ENCODE measurements at places on chromosomes 13 and 19.
A peak's percentile ranks its signal among the peaks of the same experiment; 100 is the strongest.

DNA sequence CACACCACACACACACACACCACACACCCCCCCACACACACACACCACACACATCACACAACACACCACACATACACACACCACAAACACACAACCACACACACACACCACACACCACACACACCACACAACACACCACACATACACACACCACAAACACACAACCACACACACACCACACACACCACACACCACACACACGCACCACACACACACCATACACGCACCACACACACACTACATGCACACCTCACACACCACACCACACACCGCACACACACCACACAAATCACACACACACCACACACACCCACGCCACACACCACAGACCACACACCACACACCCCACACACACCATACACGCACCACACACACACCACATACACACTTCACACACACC lies 83.5 kb downstream of the ZNF557 start:
- no peak for DNase-seq

- peak; percentile 96 for DNase-seq
Measured at GRCh38 chr19:10259162-10259905, 7.3 kb downstream of the MRPL4 start.

GRCh38 chr19:15508035-15508710 lies at the start of gene CYP4F22:
TSS of gene CYP4F22 (plus strand) at chr19:15508525. CDS start at chr19:15525337, 16,812 bp downstream.
- peak; percentile 43 for DNase-seq

DNA sequence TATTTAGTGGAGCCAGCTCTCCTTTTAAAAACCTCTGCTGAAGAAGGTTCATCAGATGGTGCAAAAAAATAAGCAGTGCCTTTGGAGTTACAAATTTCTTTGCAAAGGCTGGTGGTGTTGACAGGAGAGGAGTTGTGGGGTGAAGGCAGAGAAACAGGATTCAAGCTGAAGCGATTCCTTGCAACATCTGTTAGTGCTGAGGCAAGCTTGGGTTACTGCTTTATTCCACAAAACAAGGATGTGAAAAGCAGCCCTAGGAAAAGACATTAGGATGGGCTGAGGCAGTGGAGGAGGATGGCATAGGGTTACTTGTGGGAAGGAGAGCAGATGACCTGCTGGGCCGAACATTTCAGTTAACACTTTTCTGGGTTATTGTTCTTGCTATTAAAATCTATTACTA lies 390.7 kb downstream of the DLEU7 start:
- no peak for DNase-seq

DNA sequence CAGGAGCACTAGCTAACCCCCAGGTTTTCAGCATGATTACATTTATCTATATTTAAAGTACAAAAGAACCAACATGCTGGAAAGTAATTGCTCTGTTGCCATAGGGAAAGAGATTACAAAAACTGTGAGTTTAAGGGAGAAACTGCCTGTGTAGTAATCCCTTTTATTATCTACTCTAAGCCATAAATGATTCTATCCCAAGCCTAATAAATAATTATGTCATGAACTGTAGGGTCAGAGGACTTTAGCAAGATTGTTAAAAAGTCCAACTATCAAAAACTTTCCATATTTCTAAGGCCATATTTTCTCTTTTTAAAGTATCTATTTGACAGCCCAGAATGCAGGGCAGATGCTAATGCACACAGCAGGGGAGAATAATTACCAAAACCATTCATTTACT lies 573.8 kb upstream of the MIR17HG start:
- no peak for DNase-seq

DNA sequence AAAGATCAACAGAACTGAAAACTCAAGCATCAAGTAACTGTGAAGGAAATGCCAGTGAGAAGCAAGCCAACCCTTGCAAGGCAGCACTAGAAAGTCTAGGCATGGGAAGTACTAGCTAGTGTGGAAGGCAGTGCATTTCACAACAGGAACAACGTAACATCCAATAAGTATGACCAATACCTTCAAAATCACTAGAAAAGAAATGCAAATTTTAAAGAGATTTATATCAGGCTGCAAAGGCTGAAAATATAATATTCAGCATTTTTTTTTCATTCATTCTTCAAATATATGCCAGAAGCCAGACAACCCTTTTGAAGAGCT lies 121.9 kb downstream of the DLEU7 start:
- no peak for DNase-seq

Data from activated T-cell treated with anti-CD3 and anti-CD28 coated beads, Interleukin-2, amount 50 U/mL, for 48 hours (primary cell).